ENCODE measurements at places on chromosomes 16 and 17. TPM values are rescaled to one million over a fixed set of nuclear protein-coding genes. Genes with fewer than 3 reads are reported as not detected.

METRNL gene
- total RNA-seq, result 27.4 TPM

KRTAP3-1 gene
- total RNA-seq, result not detected

SLC5A11 gene
- total RNA-seq, result 0.42 TPM

NEUROD2 gene
- 0.18 TPM for total RNA-seq

Measured in A549 treated with ZK216348 at 1 μM for 4 hours (cell line).